ENCODE measurements at places on chromosomes 13 and 19.

- no peak for DNase-seq
These were observed 19.5 kb downstream of the ZNF557 start for GRCh38 chr19:7088999-7089398.

GRCh38 chr13:32447894-32448623 lies 20.1 kb upstream of the N4BP2L1 start:
- DNase-seq: no peak

- DNase-seq: no peak
These were observed 26.3 kb upstream of the TNFSF11 start for GRCh38 chr13:42547612-42548011.

DNA sequence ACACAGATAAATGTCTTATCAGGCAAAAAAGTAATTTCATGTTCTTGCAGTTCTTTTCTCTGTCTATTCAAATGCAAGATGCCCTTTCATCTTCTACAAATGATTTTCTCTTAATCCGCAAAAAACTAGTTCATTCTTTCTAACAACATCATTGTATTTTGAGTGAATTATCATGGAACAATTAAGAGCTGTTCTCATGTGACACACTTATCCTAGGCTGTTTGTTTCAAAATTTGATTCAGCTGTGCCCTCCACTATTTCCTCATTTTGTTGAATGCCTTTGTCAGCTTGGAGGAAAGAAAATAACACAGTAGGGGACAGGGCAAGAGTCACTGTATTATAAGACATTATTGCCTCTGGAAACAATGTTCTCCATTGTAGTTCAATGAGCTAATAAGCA lies 396.9 kb downstream of the KCTD12 start:
- no peak for DNase-seq

- DNase-seq: no peak
These were observed 1207.2 kb downstream of the SLITRK1 start for GRCh38 chr13:82675024-82675423.

GRCh38 chr13:34208336-34208735 lies 390.4 kb downstream of the RFC3 start:
- DNase-seq: no peak

DNA sequence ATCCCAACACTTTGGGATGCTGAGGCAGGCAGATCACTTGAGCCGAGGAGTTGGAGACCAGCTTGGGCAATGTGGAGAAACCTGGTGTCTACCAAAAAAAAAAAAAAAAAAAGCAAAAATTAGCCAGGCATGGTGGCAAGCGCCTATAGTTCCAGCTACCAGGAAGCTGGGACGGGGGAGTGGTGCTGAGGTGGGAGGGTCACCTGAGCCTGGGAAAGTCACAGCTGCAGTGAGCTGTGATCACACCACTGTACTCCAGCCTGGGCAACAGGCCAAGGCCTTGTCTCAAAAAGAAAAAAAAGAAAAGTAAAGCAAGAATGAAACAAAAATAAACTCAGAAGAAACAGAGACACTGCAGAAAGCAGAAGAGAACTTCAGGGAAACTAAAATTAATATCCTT lies 31.6 kb downstream of the MTRF1 start:
- no peak for DNase-seq

DNA sequence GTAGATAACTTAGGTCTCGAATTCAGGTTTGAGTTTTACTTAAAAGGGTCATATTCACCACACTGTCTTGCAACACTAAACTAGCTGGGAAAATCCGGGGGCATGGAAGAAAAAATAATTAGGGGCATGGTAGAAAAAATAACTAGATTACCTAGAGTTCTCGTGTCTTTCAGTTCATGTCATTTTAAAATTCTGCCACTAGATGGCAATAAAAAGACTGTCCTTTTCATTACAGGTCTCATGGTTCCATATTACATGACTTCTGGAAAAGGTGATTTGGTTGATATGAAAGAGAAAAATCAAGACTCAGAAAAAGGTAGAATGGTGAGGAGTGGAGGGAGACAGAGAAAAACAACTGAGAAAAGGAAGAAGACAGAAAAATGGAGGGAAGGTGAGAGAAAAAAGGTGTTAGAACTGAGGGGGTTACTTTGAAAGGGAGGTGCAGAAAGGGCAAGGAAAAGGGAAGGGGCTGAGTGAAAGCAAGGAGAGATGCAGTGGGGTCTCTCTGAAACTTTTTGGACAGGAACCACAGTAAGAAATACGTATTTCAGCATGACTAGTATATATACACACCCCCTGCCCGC lies 299.0 kb downstream of the KLF12 start:
- no peak for DNase-seq

DNA sequence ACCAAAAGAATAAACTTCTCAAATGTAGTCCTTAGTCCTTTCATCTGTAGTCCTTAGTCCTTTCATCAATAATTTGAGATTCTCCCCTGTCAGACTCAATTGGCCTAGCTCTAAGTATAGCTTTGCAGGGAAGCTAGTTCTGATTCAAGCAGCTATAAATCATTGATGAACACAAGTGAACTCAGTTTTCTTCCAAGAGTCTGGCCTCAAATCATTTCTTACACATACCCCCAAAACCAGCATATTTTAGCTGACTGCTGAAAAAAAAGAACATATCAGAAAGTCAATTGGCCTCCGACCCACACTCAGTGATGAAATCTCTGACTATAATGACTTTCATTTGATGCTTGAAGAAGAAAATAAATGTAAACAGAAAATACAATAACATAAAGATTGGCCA lies 64.9 kb downstream of the TNFSF11 start:
- no peak for DNase-seq

DNA sequence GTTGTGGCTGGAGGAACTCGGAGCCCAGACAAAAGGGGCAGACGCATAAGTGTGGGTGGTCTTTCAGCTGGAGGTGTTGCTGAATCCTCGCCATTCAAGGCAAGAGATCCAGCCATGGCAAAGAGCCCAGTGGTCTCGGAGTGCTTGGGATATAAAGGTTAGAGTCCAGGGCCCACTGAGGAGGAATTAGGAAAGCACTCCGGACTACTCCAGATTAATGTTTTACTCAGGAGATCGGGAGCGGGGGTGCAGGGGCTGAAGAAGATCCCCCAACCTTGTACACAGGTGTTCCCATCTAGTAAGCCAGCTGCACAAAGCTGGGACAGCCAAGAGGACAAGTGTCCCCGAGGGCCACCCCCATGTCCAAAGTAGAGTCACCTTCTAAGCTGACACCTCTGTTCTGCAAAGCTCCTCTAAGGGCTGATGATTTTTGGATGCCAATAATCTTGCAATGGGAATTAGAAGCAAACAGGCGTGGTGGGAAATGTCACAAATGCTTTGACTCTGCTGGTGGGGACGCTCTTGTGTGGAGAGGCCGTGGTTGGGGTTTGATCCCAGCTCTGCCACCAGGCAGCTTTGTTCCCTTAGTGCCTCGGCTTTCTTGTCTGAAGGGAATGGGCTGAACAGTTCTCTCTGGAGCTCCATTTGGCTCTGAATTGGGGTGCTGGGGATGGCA lies 194.3 kb upstream of the SOX1 start:
- no peak for DNase-seq

GRCh38 chr19:14103310-14103709 lies 12.8 kb upstream of the SAMD1 start:
- DNase-seq: no peak

- DNase-seq: no peak
These were observed 588 bp downstream of the DNASE2 start for GRCh38 chr19:12880551-12881171.

- no peak for DNase-seq
These were observed 1.6 kb downstream of the RPL18 start for GRCh38 chr19:48617146-48617937.

DNA sequence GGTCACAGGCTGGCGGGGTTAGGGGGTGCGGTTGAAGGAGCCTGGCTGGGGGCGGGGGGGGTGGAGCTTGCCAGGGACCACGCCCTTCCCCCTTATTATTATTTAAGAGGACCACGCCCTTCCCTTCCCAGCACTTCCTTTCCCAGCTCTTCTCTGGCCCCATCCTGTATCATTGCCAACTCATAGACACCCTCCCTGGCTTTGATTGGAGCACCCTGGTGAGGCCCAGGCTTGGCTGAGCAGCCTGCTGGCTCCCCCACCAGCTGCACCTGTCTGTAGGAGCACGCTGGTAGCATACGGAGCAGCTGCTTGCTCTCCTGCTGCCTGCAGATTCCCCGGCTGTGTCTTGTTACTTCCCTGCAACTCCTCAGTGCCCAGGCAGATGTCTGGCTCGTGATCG lies 62.5 kb upstream of the PDX1 start:
- DNase-seq: no peak

DNA sequence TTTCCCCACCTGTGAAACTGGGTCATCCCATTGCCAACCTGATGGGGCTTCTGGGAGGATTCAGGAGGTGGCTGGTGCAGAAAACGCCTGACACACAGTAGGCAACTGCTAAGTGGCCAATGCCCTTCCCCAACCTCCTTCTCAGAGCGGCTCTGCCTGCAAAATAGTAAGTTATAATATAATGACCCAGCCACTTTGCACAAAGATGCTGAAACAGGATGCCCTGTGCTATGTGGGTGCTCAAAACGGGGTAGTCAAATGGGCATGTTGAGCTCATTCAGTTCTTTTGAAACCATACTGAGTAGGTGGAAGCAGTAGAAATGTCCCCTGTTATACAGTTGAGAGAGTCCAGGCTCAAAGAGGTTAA lies 507 bp downstream of the MARCHF2 start:
- no peak for DNase-seq

DNA sequence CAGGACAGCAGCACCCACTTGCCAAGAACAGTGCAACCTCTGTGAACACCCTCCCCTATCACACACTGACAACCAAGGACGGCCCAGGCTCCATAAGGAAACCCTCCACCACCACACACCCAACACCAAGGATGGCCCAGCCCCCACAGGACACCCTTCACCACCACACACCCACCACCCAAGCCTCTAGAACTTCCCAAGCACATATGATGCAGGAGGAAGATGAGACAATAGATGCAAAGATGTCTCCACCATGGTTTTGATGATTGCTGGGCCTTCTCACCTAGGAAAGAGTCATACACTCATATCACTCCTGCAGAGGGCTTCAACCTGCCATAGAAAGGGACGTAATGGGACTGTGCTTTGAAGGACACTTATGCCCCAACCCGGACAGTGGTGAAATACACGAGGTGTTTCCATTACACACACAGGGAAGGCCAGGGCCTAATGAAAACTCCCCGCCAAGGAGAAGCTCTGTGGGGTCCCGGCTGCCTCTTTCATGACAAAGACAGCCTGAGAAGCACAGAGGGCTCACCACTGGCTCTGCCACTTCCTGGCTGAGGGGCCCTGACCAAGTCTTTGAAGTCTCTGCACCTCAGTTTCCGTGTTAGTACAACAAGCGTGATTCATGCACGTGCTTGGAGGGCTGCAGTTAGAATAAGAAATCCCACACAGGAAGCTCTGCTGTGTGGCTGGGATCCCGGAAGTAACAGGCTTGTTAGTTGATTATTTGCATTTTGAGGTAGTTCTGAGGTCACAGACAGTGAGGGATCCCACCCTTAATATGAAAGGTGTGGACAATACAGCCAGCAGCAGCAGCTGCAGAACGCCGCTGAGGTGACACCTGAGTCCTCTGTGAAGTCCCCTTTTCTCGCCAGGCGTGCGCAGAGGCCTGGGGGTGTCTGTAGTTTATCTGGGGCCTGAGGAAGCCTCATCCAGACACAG lies 61.9 kb upstream of the ATP12A start:
- DNase-seq: no peak

DNA sequence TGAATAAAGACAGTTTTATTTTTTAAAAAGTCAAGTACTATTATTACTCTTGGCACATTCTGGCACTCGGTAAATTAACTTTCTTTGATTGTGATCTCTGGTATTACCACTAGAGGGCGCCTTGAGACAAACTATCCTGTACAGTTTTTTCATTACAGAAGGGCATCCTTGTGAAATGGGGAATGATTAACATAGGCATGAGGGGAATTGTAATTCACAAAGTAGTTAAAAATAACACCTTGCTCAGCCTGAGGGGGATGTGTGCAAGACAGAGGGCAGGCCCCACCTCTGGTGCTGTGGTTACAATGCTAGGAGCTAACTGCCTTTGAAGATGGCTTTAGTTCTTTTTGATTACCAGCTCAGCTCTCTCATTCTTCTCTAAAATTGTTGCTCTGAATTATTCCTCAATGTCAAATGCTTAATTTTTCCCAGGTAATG lies 24.2 kb upstream of the C1QTNF9B start:
- no peak for DNase-seq

DNA sequence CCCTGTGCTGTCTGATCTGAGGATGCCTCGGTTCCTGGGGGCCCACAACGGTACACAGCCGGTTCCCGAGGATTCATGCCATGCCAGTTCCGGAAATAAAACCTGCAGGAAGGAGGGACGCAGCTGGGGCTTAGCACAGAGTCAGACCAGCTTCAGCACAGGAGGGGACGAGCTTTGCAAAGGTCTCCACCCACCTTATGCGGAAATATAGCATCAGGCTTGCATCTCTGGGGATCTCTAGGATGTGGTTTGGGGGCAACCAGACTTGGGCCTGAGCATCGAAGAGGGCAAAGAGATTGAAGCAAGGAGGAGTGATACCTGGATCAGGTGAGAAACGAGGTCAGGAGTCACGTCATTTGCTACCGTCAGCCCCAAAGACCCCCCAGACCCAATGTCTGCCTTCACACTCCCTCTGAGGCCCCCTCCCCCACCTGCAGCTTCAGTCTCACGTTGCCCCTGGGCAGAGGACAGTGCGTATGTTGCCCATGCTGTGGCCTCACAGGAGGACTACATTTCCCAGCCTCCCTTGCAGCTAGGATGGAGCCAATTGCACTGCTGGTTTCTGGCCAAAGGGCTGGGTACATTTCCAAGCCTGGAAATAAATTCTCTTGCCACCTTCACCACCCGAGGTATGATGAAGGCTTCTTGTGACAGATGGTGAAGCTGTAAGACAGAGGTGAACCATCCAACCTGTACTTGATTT lies 12.1 kb downstream of the TYK2 start:
- DNase-seq: no peak

GRCh38 chr13:60210510-60211330 lies 47.0 kb upstream of the DIAPH3 start:
- no peak for DNase-seq

GRCh38 chr13:30889196-30889690 lies 16.8 kb upstream of the MEDAG start:
- no peak for DNase-seq
